Large intestine (tissue), 12 donors: ENCODE measurements at places on chromosomes 5 and 9.
A peak's percentile ranks its signal among the peaks of the same experiment; 100 is the strongest.

DNA sequence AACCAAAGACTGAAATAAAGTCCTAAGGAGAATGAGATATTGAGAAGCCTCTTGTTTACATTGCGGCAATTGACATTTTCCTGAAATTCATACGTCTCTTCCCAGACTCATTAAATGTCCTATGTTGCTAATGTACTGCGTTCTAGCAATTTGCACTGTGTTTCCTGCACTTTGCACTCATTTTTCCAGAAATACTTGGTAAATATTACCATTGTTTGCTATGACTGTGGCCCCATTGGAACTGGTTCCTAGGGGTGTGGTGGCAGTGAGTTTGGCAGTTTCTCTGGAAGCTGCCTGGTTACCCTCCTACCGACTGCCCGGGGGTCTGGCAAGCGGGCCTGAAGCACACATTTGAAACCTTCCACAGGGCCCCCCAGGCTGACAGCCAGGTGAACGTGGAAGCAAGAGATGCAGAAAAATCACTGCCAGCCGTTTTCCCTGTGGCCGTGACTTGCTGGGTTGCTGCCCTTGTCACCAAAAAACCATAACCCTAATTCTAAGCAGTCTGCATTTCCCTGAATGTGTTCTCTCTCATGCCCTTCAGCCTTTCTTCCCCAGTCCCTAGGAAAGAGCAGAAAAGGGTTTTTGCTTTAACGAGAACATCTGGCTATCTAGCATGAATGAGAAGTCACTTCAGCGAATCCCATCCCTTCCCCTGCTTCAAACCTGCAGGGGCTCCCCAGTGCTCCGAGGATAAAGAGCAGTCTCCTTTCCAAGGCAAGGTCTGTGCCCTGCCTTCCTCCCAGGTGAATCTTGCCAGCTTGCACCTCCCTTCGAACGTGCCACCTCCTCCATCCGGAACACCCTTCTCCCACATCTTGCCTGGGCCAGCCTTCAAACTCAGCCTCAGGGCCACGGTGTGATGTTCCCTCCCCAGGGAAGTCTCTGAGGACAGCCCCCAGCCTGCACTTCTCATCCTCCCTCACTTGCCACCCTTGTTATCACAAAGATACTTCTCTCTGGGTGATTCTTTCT is 84.2 kb downstream of the AK8 start:
- DNase-seq = peak; percentile 33
- H3K27me3 ChIP-seq = no peaks in the 10 kb centered on the region
- peaks cover 23% of the 10 kb centered on the region for H3K4me1 ChIP-seq
- H3K36me3 ChIP-seq = no peaks in the 10 kb centered on the region

GRCh38 chr5:80147119-80147815 is 108.6 kb downstream of the SERINC5 start:
- DNase-seq = no peak
- H3K27ac ChIP-seq = no peak overlapping the region
- no peaks in the 10 kb centered on the region for H3K4me1 ChIP-seq
- H3K4me3 ChIP-seq = no peak overlapping the region

DNA sequence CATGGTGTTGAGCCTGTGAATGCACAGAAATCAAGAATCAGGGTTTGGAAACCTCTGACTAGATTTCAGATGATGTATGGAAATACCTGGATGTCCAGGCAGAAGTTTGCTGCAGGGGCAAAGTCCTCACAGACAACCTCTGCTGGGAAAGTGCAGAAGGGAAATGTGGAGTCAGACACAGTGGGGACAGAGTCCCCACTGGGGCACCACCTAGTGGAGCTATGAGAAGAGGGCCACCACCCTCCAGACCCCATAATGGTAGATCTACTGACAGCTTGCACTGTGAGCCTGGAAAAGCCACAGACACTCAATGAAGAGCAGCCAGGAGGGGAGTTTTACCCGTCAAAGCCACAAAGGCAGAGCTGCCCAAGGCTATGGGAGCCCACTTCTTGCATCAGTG is 181.9 kb upstream of the SEMA6A start:
- no peak for DNase-seq
- H3K4me1 ChIP-seq = no peaks in the 10 kb centered on the region
- peaks cover 4% of the 10 kb centered on the region for H3K27me3 ChIP-seq

DNA sequence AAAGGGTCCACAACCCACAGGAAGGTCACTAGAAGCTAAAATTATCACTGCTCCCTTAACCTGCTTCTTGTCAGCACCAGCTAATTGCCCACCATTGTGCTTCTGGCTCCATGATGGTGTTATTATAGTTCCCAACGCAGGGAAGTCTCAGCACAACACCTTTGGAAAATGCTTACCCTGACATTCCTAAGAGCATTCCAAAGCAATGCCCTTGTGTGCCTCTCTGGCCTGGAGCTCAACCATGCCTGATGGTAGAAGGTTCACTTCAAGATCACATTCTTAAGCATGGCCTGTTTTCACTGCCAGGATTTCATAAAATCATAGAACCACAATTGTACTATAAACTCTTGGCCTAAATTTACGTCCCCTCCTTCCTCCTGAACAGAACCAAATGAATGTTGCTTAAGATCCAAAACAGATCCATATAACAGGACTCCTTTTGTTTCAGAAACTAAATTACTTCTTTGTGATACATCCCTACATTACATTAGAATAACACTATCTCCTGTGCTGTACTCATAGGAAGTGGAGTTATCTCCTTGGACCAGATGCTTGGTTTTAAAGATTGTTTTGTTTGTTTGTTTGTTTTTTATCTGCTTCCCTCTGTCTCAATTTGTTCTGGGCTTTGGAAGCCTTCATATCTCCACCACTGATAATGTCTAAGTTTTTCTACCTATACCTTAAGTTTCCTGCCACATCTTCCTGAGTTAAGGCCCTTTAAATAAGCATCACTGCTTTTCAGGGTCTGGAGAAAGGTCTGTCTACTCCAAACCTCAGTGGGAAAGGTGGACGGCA is 32.1 kb downstream of the ARL15 start:
- no peak overlapping the region for H3K4me3 ChIP-seq
- peak; percentile 43 for DNase-seq
- H3K4me1 ChIP-seq = peaks cover 26% of the 10 kb centered on the region

GRCh38 chr9:17739736-17740135 is 160.9 kb downstream of the SH3GL2 start:
- H3K4me3 ChIP-seq = no peak overlapping the region
- DNase-seq = no peak
- H3K36me3 ChIP-seq = no peaks in the 10 kb centered on the region
- H3K4me1 ChIP-seq = no peaks in the 10 kb centered on the region

GRCh38 chr9:107548298-107549142 is 59.0 kb upstream of the KLF4 start:
- no peak overlapping the region for H3K4me3 ChIP-seq
- no peaks in the 10 kb centered on the region for H3K27me3 ChIP-seq
- no peaks in the 10 kb centered on the region for H3K36me3 ChIP-seq

DNA sequence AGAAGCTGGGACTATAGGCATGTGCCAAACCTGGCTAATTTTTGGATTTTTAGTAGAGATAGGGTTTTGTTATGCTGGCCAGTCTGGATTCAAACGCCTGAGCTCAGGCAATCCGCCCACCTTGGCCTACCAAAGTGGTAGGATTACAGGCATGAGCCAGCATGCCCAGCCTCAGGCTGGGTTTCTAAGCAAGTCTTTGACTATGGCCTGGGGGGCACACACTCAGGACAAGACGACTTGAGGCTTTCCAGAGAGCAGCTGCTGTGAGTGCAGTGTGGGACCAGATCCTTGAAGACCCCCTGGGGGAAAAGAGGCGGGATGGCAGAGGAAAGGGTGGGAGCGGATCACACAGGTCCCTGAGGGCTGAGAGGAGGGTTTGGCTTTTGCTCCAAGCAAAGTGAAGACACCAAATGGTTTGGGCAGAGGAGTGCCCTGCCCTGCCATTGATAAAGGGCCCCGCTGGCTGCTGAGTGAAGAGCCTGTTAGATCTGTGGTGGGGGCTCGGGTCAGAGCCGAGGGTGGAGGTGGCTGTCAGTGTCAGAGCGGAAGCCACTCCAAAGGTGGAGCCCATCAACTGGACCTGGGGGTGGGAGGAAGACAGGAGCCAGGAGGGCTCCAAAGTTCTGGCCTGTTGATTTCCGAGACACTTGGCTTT is 46.8 kb upstream of the FUBP3 start:
- no peaks in the 10 kb centered on the region for H3K4me1 ChIP-seq
- no peak overlapping the region for H3K4me3 ChIP-seq
- H3K36me3 ChIP-seq = no peaks in the 10 kb centered on the region

DNA sequence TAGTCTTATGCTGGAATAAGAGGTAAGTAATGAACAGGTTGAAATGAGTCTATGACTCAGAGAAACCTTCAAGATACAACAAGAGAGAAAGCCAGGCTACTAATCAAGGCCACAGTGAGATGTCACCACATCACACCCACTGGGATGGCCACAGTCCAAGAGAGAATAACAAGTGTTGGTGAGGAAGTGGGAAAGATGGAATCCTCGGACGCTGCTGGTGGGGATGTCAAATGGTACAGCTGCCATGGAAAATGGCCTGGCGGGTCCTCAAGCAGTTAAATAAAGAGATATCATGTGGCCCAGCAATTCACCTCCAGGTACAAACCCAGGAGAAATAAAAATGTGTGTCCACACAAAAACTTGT is 41.9 kb upstream of the NEURL1B start:
- no peak overlapping the region for H3K27ac ChIP-seq
- H3K4me3 ChIP-seq = no peak overlapping the region
- no peaks in the 10 kb centered on the region for H3K36me3 ChIP-seq
- DNase-seq = no peak
- H3K4me1 ChIP-seq = peaks cover 10% of the 10 kb centered on the region

- no peak overlapping the region for H3K4me3 ChIP-seq
- H3K36me3 ChIP-seq = no peaks in the 10 kb centered on the region
- no peak for DNase-seq
- no peak overlapping the region for H3K27ac ChIP-seq
- H3K27me3 ChIP-seq = no peaks in the 10 kb centered on the region
- peaks cover 6% of the 10 kb centered on the region for H3K4me1 ChIP-seq
Measured at GRCh38 chr5:68054638-68055037, 160.9 kb upstream of the PIK3R1 start.

GRCh38 chr5:158431369-158432029 is 572.6 kb upstream of the CLINT1 start:
- no peak overlapping the region for H3K4me3 ChIP-seq
- H3K27me3 ChIP-seq = no peaks in the 10 kb centered on the region
- H3K4me1 ChIP-seq = no peaks in the 10 kb centered on the region
- peak; percentile 9 for DNase-seq
- H3K36me3 ChIP-seq = no peaks in the 10 kb centered on the region
- peak overlapping the region; percentile 9 for H3K27ac ChIP-seq

- no peaks in the 10 kb centered on the region for H3K4me1 ChIP-seq
- peaks cover 18% of the 10 kb centered on the region for H3K36me3 ChIP-seq
- DNase-seq = no peak
- no peaks in the 10 kb centered on the region for H3K27me3 ChIP-seq
Measured at GRCh38 chr9:122329597-122329996, 41.2 kb upstream of the PTGS1 start.

GRCh38 chr5:110809006-110809405 is 70.2 kb downstream of the SLC25A46 start:
- H3K27me3 ChIP-seq = no peaks in the 10 kb centered on the region
- DNase-seq = no peak
- H3K4me3 ChIP-seq = no peak overlapping the region

DNA sequence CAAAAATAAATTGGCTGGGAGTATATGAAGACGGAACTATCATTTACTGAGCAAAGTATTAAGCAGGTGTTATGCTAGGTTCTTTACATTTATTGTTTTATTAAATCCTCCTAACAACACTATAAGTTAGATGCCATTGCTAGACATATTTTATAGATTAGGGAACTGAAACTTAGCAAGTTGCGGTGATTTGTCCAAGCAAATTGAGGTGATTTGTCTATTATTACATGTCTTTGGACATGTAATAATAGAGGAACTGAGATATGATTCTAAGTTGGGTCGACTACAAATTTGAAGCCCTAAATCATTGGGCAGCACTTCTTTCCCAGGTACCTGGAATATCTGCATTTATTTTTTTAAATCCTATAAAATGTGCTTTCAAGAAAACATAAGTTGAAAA is 429.9 kb downstream of the GABRG2 start:
- DNase-seq = no peak
- H3K4me3 ChIP-seq = no peak overlapping the region
- H3K27me3 ChIP-seq = no peaks in the 10 kb centered on the region
- H3K27ac ChIP-seq = no peak overlapping the region
- H3K36me3 ChIP-seq = no peaks in the 10 kb centered on the region

GRCh38 chr5:115069087-115069968 is 100.4 kb downstream of the TRIM36 start:
- no peaks in the 10 kb centered on the region for H3K36me3 ChIP-seq
- H3K4me1 ChIP-seq = no peaks in the 10 kb centered on the region
- no peak overlapping the region for H3K4me3 ChIP-seq
- H3K27me3 ChIP-seq = no peaks in the 10 kb centered on the region
- DNase-seq = no peak
- H3K27ac ChIP-seq = no peak overlapping the region

DNA sequence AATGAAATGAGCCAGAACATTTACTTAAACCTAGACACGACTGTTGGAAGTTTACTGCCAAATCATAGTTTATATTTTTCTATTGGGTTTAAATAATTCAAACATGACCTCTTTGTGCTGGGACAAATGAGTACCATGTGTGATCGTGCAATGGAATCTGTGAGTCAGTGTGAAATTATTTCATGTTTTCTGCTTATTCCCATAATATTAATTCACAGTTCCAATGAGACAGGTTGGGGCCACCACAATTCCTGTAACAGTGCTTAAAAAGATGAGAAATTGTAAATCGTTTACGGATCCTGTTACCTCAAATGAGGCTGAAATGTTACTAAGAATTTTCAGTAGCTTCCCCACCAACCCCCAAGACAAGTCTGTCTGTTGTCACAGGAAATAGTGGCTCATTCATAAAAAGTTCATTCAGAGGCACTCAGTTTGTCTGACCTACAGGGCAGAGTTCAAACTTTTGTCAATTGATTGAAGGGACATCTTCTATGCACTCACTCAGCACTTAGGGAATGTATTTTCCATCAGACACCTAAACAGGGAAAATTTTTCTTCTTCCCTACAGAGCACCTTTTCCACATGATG is 563.9 kb upstream of the ADAMTS16 start:
- no peak for DNase-seq
- H3K4me1 ChIP-seq = no peaks in the 10 kb centered on the region
- no peak overlapping the region for H3K27ac ChIP-seq

DNA sequence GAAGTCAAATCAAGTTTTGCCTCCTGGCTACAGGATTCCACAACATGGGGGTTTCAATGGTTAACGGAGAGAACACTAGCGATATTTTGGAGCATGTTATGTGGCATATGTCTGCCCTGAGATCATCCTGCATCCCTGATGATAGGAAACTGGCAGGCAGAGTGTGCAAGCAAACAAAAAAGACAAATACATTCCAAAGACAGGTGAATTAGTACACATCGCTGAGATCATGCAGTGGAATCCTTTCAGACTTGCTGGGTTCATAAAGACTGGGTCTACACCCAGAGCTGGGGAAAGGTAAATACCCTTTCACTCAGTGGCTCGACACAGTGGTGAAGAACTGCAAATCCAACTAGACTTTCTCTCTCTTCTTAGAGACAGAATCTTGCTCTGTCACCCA is 286.5 kb downstream of the EFNA5 start:
- DNase-seq = no peak
- peaks cover 13% of the 10 kb centered on the region for H3K4me1 ChIP-seq
- H3K4me3 ChIP-seq = no peak overlapping the region
- no peak overlapping the region for H3K27ac ChIP-seq
- no peaks in the 10 kb centered on the region for H3K27me3 ChIP-seq
